ENCODE measurements at places on chromosomes 11 and 22.

DNA sequence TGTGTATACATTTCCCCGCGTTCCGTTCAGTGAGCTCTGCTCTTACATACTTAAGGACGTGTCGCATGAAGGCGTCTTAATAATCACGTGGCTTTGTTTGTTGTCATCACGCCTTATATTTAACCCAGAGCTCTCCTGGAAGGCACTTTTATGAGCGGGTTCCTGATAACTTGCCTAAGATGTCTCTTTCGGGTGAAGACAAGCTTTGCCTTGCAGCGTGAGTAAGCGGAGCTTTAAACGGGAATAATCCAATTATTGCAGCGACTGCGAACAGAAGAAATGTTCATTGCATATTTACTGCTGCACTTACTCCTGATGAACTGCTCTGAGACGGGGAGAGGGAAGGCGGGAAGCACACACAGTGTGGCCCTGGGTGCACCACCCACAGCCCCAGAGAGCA lies 1128.2 kb downstream of the BRD1 start:
- no peak for DNase-seq

- no peak for DNase-seq
Measured at GRCh38 chr11:89521294-89521693, 30.1 kb upstream of the NOX4 start.

DNA sequence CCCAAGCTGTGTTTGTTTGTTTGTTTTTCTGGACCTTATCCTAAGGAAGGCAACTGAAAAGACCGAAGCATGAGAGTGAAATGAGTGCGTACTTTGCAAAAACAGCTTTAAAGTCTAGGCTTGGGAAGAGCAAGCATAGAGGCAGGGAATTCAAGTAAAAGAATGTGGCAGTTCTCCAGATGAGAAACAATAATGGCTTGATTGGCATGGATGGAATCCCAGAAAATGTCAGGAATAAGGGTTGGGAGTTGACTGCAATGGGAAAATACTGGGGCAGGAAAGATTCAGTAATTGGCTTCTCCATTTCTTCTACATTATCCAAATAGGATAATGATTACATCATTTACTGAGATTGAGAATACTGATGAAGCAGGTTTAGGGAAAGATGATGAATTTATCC lies 17.5 kb downstream of the SAAL1 start:
- no peak for DNase-seq

DNA sequence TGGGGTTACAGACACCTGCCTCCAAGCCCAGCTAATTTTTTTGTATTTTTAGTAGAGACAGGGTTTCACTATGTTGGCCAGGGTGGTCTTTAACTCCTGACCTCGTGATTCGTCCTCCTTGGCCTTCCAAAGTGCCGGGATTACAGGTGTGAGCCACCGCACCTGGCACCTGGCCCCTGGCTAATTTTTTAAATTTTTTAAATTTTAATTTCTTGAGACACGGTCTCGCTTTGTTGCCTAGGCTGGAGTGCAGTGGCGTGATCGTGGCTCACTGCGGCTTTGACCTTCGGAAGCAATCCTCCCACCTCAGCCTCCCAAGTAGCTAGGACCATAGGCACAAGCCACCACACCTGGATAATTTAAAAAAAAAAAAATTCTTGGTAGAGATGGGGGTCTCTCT lies 14.6 kb downstream of the PPP6R2 start:
- DNase-seq: no peak

DNA sequence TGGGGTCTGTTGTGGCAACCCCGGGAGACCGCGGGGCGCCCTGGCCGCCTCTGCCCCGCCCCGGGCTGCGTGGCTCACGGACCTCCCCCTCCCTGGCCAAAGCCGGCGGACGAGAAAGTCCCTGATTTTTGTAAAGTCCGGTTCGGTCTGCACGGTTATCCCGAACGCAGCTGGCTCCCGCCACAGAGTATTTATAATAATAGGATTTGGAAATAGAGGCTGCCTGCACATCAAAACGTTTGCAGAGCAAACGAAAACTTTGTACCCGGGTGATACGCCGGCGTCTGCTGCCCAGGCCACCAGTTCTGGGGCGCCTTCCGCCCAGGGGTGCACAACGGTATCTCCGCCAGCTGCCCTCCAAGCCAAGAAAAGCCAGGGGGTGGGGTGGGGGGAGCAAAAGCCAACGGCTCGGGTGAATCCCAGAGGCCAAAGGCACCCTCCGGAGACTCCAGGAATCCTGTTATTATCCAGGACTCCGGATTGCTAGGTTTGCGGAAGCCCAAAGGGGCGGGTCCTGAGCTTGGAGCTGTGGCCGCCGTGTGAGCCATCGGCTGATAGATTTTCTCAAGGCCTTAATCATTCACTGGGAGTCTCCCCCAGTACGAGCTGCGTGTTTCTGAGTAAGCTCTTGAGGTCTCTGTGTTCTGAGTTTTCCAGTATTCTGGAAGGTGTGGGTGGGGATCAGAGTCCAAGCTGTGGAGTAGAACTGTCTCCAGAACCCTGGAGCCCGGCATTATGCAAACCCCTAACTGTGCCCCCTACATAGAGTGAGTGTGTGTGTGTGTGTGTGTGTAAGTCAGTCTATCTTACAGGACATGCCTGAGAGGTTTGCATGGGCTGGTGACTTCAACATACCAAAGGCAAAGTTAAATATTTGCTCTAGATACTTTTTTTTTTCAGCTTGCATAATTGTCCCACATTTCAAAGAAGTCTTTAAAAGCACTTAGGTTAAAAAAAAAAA lies 673 bp upstream of the SHANK2 start:
- peak; percentile 92 for DNase-seq

DNA sequence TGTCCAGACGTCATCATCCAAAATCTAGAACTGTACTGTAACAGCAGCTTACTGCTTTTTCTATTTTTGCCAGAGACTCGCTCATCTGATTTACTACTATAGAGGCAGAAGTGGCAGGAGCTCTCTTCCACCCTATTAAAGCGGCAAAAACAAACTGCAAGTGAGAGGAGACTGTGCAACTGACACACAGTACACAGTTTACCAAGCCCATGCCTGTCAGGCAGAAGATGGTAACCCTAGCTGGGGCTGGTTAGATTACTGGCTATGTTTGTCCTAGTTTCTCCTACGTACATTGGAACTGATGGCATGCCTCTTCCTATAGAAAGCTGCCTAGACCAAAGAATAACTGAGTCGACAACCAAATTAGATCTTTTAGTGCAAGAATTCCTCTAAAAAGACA lies 51.8 kb downstream of the CELF1 start:
- DNase-seq: no peak

DNA sequence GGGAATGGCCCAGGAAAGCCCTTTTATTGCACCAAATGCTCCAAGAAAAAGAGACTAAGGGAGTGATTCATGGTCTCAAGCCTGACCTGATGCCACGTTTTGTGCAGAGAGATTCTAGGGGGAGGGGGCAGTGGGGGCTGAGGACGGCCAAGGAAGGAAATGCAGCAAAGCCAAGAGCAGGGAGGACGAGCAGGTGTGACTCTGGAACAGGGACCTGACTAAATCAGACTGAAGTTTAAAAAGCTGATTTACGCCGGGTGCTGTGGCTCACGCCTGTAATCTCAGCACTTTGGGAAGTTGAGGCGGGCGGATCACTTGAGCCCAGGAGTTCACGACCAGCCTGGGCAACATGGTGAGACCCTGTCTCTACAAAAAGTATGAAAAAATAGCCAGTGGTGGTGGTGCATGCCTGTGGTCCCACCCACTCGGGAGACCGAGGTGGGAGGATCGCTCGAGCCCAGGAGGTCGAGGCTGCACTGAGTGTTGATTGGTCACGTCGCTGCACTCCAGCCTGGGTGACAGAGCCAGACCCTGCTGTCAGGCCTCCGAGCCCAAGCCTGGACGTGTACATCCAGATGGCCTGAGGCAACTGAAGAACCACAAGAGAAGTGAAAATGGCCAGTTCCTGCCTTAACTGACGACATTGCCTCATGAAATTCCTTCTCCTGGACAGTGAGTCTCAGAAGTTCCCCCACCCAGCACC lies 10.8 kb upstream of the IFITM3 start:
- DNase-seq: no peak

- peak; percentile 1 for DNase-seq
Measured at GRCh38 chr11:104490182-104490581, 326.2 kb upstream of the PDGFD start.

- DNase-seq: no peak
Measured at GRCh38 chr11:44740967-44741366, 14.2 kb downstream of the TSPAN18 start.

DNA sequence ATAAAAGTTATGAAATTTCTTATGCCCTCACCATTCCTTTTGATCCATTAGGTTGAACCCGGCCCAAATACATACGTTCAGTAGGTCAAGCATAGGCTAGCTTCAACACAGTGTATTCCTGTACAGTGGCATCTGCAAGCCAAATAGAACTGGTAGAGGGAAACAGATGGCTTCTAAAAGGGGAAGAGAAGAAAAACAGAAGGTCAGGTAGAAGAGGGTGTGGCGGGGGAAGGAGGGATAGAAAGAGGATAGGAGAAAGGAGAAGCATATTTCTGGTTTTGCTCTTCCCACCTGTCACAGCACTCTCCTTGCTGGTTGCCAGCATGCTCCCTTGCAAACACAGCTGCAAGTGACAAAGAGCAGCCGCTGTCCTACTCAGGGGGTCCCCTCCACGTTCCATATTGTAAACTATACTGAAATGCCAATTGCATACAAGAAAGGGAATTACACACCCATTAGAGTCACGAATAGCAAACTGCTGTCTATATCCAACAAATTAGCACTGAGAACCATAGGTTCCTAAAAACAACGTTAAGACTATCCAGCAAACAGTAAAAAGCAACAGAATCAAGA lies 71.8 kb downstream of the PHF21A start:
- no peak for DNase-seq

DNA sequence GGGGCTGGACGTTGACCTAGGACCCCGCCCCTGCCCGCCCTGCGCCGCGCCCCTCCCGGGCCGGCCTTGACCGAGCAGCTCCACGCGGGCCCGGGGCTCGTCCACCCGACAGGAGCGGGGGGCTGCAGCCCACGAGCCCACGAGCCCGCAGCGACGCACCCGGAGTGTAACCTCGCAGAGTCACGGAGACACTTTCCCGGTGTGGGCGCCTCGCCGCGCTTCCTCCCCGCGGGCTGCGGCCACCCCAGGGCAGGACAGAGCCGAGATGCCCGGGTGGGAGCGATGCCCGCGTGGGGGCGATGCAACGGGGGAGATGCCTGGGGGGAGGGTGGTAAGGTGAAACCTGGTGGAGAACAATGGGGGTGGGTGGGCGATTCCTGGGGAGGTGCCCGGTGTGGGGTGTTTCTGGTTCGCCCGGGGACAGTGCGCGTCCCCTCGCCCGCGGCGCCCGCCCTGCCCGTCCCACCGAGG lies 4.9 kb upstream of the ZBED4 start:
- no peak for DNase-seq

- DNase-seq: no peak
Measured at GRCh38 chr22:50684986-50685385, 12.4 kb downstream of the SHANK3 start.

GRCh38 chr22:40076702-40077645 lies 82.2 kb downstream of the FAM83F start:
- DNase-seq: peak; percentile 14

GRCh38 chr11:102596578-102596977 lies 28.6 kb downstream of the MMP20 start:
- no peak for DNase-seq

DNA sequence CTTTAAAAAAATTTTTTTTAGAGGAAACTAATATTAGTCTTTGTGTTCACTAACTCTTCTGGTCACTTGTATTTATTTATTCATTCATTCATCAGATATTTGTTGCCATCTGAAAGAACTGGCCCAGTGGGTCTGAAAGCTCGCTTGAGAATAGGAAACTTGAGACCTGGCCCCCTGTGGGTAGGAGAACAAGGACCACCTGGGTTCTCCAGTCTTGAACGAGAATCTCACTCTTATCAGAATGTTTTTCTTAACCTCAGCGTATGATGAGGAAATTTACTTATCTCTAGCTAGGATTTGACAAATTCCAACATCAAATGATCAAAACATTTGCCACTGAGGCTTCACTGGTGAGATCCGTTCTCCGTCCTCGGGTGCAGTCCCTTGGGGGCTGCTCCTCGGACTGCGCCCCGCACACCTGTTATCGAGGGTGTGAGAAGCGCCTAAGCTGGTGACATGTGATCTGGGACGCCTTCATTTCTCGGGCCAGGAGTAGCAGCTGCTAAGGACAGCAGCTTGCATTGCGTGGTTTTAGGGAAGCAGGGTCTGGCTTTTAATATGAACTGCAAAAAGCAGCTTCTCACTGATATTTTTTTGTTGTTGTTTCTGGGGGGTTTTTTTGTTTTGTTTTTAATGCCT lies 6.3 kb downstream of the C22orf31 start:
- DNase-seq: no peak

DNA sequence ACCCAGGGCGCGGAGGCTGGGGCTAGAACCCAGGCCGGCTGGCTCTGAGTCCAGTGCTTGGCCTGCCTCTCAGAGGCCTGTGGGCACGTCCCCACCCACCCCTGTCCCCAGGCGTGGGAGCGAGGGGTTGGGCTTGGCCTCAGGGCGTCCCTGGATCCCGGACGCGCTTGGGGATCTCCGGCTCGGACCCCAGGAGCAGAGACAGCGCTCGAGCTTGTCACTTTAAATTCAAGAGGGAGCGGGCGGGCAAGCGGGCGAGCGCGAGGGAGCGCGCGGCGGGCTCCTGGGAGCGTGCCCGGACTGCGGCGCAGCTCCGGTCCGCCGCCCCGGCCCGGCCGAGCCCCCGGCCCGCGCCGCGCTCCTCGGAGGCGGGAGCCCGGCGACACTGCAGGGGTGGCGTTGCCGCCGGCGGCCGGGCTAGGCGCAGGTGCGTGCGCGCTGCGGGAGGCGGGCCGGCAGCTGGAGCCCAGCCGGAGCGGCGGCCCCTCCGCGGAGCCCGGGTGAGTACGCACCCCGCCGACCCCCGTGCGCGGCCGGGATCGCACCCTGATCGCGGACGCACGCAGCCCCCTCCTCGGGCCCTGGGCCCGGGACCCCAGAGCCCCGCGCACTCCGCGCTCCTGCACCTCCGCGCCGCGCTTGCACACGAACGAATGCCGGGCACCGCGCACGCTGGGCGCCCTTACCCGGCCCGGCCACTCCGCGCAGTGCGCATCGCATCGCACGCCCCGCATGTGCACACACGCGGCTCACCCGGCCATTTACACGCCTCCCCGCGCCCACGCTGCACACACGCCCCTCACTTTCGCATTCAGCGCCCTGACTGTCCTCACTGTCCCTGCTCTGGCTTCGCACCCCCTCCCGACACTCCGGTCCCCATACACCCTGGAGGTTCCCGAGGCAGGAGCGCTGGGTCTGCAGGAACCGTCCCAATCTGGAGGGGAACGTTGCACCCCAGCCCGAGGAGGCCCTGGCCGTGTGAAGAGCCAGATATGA lies at the start of gene SYT12:
TSS of gene SYT12 (plus strand) at position 174 of the 996 bp plus-strand sequence. CDS start 7,011 bp downstream, outside the sequence.
- no peak for DNase-seq

DNA sequence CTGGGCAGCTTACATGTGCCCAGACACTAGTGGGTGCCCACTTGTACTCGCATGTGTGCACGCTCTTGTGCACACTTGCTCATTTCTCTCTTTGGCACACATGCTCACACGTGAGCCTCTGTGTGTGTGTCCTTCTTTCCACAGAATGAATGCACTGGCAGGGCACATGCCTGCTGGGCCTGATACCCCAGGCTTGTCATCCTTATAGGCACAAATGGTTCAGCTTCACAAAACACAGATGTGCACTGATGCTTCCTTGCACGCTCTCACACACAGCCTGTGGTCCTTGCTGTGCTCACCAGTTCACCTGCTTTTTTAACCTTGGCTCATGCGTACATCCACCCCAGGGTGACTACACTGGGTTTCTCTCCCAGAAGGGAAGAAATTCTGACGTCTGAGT lies 174.8 kb downstream of the BUD13 start:
- no peak for DNase-seq

GRCh38 chr11:70717936-70718595 lies 319.7 kb downstream of the CTTN start:
- no peak for DNase-seq

GRCh38 chr11:112793416-112793815 lies 167.8 kb upstream of the NCAM1 start:
- no peak for DNase-seq

GRCh38 chr22:24043958-24044357 lies 32.9 kb downstream of the CABIN1 start:
- no peak for DNase-seq

All from ACHN (cell line).